COR-L47 (cell line): ENCODE measurements at places on chromosomes 5 and 9.

- DNase-seq: no peak
Measured at GRCh38 chr5:137336161-137336560, 163.0 kb downstream of the SPOCK1 start.

DNA sequence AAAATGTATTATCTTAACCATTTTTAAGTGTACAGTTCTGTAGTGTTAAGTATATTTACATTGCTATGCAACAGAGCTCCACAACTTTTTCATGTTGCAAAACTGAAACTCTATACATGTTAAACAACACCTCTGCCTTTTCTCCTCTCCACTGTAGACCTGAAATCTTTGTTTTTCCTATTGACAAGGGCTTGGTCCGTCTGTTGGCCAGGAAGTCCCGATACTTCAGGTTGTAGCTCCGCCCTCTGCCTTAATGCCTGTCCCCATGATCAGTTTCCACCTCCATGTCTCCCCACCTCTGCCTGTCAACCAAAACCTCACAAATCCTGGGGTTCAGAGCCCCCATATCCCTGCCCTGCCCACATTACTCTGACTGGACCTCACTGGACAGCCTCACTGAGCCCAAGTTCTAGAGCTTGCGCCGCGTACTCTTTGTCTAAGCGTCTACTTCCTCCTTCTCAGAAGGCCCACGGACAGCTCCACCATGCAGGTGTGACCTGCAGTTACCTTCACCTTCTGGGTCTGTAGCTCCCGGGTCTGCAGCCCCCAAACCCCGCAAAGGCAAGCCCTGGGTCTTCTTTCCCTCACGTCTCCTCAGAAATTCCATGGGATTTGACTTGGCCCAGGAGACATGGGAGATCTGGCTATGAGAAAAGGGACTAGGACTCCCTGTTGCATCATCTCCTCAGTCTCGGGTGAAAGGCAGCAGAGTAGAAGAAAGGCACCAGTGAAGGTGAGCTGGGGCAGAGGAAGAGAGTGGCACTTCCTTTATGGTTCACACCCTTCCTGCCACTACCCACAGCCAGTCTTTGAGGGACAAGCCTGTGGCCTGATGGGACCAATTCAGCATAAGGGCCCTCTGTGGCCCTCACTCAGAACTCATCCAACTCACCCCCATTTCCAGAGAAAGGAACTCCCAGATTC, 8.0 kb downstream of the GLIPR2 start:
- no peak for DNase-seq

DNA sequence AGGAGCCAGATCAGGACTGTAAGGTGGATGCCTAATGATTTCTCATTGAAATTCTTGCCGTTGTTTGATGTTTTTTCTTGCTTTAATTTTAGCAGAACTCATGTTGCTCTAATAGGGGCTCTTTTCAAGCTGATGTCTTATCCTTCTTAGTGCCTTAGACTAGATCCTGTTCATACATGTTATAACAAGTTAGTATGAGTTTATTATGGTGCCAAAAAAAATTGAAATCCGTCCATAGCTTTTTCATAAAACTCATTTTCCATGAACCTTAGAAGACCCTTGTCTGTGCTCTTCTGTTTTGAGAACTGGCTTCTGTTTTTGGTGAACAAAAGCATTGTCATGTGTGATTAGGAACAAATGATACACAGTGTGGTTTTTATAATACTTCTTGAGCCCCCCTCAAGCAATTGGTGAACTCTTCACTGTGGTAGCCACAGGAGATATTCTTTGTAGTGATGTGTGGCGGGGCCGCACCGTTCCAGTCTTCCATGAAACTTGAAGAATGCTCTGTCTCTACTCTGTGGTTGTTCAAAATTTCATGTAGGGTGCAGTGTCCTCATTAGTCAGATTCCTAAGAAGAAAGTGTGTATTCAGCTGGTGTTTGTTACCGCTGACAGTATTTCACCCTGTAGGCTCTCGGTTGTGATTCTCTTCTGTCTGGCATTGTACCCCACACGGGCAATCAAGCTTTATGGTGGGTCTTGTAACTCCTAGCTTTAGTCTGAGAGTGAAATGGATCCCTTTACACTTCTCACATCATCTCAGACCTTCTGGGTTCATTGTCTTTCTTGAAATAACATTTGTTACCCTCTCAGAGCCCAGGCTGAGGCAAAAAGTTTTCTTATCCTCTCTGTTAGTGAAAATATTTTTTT, 10.7 kb downstream of the OTULIN start:
- no peak for DNase-seq

GRCh38 chr5:138068742-138069600, 14.9 kb upstream of the WNT8A start:
- DNase-seq: peak; percentile 69

- DNase-seq: no peak
Measured at GRCh38 chr5:463952-464351, 21.0 kb downstream of the EXOC3 start.

- DNase-seq: peak; percentile 79
Measured at GRCh38 chr5:127072861-127073846, at the start of gene C5orf63. TSS of gene C5orf63 (minus strand) at chr5:127073502. CDS start at chr5:127058995, 14,507 bp downstream.

DNA sequence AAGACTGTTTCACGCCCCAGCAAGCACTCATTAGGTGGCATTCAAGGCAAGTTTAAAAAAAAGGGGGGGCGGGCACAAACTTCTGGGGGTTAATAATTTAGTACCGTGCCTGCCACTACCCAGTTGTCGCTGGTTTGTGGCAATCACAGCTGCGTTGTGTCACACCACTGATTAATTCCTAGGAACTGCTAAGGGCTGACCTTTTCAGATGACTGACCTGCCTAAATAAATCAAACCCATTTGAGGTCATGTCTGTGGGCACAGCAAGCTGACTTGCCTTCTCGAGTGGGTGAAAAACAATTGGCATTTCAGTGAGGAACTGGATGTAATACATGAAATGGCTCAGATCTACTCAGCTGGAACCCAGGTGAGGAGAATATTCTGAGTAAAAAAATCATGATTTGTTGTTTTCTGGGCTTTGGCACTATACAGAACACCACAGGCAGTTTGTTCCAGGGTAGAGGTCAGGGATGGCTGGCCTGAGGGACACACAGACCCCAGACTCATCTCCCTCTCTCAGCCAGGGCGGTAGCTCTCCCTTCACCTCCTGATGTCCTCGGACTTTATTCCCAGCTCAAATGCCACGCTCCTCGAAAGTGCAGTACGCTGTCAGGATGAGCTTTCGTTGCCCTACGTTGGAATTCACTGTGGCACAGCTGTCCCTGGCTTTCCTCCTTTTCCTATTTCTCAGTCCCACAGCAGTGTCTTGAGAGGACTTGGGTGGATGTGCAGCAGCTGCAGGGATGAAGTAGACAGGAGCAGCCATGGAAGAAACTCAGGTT, 15.5 kb upstream of the MGAT1 start:
- no peak for DNase-seq

GRCh38 chr9:134396825-134397224, 70.6 kb downstream of the RXRA start:
- no peak for DNase-seq

DNA sequence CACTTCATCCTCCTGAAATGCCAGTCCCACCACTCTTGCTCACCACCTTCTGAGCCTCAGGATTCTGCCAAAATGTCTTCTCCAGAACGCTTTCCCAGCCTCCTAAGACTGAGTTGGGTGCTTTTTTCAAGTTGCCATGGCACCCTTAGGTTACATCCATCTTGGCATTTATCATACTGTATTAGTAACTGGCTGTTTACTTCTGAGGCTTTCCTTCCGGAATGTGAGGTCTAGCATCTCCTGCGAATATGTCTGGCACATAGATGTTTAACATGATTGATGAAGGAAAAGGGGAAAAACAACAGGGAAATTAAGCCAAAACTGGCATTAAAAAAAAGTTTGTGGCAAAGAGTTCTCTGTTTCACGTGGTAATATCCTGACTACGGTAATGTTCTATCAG, 24.9 kb downstream of the RNF130 start:
- DNase-seq: no peak

DNA sequence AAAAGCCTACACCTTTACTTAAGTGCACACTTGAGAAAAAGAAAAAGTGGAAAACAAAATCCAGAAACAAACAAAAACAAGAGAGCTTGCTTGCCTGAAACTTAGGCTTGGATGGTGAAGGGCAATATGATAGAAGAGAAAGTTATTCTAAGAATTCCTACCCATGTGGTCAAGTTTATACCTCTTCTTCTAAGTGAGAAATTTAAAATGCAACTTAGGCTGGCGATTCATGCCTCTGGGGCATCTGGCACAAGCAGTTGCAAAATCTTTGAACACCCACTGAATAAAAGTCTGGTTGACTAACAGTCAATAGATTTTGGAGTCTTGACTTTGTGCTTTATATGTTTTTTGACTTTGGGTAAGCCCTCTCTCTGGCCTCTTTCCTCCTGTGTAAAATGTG, 239.6 kb downstream of the KDM4C start:
- no peak for DNase-seq

DNA sequence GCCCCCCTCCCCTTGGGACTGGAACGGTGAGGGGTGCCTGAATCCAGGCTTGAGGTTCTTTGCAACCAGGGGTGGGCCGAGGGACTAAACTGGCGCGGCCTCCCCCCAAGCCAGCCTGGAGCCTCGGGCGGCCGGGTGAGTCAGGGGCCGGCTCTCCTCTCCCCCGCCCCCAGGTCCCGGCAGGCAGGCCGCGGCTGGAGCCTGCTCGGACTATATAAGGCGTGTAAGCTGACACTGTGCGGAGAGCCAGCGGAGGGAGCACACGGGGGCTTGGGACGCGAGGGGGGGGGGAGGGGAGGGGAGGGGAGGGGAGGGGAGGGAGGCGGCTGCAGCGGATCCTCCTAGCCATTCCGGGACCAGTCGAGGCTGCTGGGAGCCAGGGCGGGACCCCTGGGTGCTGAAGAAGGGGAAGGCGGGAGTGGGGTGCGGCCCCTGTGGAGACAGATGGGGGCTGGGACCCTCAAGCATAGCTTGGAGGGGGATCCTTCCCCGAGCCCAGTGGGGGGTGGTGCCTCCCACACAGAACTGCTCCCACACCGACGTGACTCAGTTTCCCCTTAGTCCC, 595 bp downstream of the PDLIM7 start:
- DNase-seq: no peak

DNA sequence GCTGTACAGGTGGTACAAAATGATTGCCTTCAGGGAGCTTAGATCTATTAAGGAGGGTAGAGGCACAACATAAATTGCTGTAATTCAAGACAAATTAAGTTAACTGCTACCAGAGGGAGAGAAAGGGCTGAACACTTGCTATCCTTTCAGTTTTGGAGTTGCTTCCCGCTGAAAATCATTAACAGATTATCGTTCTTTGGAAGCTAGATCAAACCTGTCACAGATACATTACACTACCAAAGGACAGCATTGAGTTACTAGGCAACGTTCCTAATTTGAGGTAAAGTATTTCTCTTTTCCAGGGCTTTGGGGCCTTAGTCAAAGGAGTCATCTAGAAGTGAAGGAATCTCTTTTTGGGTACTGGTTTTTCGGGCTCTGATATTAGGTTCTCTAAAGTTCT, 84.7 kb upstream of the DHFR start:
- DNase-seq: no peak

- no peak for DNase-seq
Measured at GRCh38 chr9:22112870-22113821, 104.0 kb upstream of the CDKN2B start.

- peak; percentile 63 for DNase-seq
Measured at GRCh38 chr5:149837680-149838269, 106.8 kb downstream of the PDE6A start.
